ENCODE measurements at places on chromosomes 1 and 21. TPM values are rescaled to one million over a fixed set of nuclear protein-coding genes. Genes with fewer than 3 reads are reported as not detected.

The PTAFR gene
- 14.2 TPM for total RNA-seq

DNA sequence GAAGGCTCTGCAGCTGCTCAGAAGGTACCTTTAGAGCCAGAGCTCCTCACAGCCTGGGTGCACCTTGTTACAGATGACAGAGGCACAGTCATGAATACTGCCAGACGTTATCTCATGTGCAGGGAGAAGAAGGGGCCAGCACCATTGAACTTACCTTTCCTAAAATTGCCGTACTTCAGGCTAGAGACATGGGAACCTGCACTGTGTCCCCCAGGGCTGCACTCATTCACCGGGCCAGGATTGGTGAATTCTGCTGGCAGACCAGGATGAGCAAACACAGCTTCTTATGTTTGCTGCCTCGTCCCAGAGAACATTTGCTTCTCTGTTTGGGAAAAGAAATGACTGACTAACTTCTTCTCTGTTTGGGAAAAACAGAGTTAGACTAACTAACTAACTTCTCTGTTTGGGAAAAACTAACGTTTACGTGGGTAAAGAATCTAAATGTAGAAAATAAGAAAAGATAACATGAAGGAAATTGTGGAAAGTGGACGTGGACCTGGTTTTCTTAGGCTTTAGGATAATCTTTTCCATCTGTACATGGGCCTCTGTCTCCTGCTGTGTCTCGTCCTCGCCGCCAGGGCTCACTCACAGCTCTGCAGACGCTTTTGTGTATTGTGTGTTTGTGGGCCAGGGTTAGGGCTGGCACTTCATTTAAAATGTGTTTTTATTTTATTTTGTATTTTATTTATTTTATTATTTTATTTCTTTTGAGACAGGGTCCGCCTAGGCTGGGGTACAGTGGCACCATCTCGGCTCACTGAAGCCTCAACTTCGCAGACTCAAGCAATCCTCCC lies 9.9 kb downstream of the OBSCN start:
- no peak for DNase-seq

GRCh38 chr21:45982092-45982757 lies 655 bp downstream of the COL6A1 start:
- no peak for DNase-seq

GRCh38 chr1:29284961-29285560 lies 48.7 kb downstream of the PTPRU start:
- no peak for DNase-seq

- DNase-seq: no peak
Measured at GRCh38 chr1:167197236-167197635, 23.4 kb upstream of the POU2F1 start.

GRCh38 chr1:244854166-244854565 lies 10.2 kb downstream of the HNRNPU start:
- DNase-seq: no peak

Data from renal cortical epithelial cell (primary cell).